Activated T-cell treated with anti-CD3 and anti-CD28 coated beads for 4 hours (primary cell): ENCODE measurements at places on chromosomes 4 and X.
A peak's percentile ranks its signal among the peaks of the same experiment; 100 is the strongest.

DNA sequence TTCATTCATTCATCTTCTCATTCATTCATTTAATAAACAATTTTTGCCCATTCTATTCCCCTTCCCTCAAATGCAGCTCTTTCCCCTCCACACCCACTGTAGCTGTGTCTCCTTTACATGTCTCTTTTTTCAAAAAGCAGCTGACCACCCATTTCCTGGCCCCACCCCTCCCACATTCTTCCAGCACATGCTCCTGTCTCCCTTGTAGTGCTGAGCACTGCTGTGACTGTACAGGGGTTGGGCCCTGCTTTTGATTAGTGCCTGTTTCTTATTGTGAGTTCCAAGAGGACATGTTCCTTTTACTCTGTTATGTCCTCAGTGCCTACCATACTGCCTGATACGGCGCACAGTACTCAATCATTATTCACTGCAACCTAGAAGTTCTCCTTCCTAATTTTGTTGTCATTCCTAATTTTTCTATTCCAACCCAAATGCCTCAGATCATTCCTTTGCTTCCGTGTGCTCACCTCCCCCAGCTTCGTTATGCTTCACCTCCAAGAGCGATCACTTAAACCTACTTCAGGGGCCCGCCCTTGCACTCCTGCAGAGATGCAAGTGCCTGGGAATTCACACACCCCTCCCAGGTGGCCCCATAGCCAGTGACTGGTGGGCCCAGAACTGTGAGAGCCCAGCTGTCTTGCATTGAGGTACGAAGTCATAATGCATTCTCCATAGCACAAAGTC is 152.2 kb downstream of the STK32B start:
- no peak for DNase-seq

DNA sequence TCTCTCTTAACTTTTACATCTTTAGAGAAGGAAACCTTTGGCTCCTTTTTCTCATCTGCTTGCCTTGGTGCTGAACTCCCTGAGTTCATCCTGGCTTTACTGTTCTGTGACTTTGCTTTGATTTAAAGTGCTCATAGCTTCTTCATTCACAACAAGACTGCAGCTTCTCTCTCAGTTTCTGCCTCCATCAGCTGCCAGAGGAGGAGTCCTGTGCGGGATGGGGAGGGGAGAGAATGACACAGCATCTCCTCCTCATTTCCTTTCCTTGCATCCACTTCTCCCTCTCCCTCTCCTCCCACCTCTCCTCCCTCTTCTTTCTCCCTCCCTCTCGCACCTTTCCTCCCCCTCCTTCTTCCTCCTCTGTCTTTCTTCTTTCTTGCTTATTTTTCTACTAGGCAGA is 42.0 kb downstream of the CBLL2 start:
- no peak for DNase-seq

GRCh38 chr4:45004847-45005565 is 278.6 kb upstream of the GNPDA2 start:
- DNase-seq = no peak

GRCh38 chr4:94536049-94536448 is 84.3 kb downstream of the PDLIM5 start:
- DNase-seq = no peak

GRCh38 chrX:155881158-155881993 is at the start of gene VAMP7:
Gene VAMP7, plus strand, starts transcription at chrX:155881345. Its CDS starts 8,122 bp downstream, at chrX:155889467.
- DNase-seq = peak; percentile 63

GRCh38 chr4:11597506-11597905 is 168.8 kb upstream of the HS3ST1 start:
- DNase-seq = no peak

- no peak for DNase-seq
These were observed 10.4 kb downstream of the PDK3 start for GRCh38 chrX:24475480-24475879.

DNA sequence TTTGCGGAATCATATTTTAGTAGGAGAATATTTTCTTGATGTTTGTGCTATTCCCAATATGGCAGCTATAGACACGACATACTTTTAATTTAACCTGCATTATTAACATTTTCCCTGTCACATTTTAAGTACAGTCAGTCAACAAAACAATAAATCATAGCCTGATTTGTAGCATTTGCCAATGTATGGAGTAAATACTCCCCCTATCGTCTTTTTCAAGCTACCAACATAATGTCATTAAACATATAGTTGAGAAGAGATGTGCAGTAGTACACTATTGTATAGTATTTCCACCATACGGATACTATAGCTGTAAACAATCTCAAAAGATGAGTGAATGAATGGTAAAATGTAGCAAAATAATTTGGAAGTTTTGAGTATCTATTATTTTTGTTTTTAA is 303.7 kb upstream of the MAGEB2 start:
- DNase-seq = no peak

DNA sequence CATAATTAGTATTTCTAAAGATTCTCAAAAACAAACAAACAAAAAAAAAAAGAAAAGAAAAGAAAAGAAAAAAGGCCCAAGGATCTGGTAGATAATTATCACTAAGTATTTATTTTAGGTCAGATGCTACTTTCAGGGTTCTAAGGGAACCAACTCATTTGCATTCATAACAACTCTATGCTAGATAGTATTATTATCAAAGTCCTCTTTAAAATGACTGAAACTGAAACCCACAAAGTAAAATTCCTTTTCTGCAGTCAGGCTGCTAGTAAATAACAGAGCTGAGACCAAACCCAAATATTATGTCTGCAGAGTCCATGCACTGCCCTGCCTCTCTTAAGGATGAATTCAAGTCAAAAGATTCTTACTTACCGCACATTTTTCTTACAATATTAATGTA is 38.3 kb upstream of the MAPK10 start:
- no peak for DNase-seq
